ENCODE measurements at places on chromosomes 1 and 21. TPM values are rescaled to one million over a fixed set of nuclear protein-coding genes. Genes with fewer than 3 reads are reported as not detected.

GRCh38 chr1:220734571-220735326 is 13.4 kb upstream of the MTARC2 start:
- DNase-seq = no peak

GRCh38 chr21:22575165-22575584 is 1577.0 kb downstream of the NCAM2 start:
- peak; percentile 10 for DNase-seq

GRCh38 chr1:3274972-3275371 is 179.5 kb upstream of the ARHGEF16 start:
- no peak for DNase-seq

- DNase-seq = no peak
Observed at GRCh38 chr1:58588396-58588795, 11.3 kb upstream of the TACSTD2 start.

DNA sequence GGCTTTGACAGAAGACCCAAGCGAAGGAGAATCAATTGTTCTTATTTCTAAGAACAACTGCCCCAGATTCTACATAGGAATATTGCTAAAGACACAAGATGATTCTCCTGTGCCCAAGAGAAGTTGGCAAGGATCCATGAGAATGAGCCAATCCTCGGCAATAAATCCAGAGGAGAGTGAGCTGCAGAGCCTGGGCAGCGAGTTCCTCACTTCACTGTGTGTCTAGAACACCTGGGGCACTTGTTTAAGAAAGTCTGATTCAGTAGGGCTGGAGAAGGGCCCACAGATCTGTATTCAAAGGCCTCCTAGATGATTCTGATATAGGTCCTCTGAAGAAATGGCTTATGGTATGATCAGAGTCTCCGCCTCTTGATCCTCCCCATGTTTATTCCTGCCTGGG is 31.8 kb downstream of the GADD45A start:
- no peak for DNase-seq

DNA sequence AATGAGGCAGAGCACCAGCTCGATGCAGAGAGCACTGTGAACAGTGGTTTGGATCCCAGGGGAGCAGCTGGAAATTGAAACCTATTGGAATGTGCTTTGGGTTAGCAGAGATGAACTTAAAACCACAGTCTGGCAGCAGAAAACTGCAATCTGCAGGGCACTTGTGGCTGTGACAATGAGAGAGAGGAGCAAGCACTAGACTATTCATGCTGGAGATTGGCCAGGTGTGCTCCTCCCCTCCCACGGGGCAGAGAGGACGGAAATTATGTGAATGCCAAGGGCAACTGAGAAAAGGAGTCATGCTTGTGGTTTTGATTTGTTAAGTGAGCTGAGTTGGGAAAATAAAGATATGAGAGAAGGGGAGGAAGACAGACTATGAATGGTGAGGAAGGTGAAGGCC is 38.1 kb downstream of the HSD3B2 start:
- peak; percentile 36 for DNase-seq

DNA sequence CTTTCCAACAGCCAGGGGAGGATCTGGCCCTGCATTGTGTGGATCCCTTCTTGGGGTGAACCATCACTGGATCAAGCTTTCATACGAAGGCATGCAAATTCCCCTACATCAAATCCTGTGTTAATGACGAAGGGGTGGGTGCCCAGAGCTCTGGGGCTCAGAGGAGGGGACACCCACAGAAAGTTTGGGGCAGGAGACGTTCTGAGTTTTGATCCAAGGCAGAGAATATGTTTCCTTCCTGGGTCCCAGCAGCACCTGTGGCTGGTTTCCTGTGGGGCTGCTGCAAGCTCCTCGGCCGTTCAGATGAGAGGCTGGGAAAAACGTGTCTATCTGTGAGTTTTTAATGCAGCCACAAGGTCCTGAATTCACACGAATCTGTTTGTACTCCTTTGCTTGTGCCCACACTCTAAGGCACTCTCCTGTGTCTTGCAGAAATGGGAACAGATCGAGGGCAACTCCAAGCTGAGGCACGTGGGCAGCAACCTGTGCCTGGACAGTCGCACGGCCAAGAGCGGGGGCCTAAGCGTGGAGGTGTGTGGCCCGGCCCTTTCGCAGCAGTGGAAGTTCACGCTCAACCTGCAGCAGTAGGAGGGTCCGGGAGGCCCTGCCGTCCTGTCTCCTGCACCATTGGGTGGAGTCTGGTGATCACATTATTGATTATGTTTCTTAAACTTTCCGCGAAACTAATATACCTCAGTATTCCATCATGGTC is 147.1 kb downstream of the PGBD5 start:
- no peak for DNase-seq

DNA sequence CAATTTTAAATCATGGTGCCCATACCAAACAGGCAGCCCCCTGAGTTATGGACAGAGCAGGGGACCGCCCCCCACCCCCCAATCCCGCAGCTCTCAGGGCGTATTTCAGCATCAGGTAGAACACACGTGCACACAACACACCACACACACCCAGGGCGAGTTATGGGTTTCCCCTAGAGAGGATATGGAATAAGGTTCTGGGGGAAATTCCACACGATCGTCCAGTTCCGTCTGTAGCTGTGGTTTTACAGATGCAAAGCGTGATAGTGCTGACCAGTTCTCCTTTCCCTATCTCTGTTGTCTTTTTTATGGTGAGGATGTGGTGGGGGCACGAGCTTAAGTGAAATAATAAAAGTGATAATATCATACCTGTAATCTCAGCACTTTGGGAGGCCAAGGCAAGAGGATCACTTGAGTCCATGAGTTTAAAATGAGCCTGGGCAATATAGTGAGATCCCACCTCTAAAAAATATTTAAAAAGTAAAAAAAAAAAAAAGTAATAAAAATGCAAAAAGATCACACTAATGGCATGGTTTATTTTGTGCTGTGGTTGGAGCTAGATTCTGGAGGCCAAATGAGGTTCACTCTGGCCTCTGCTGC is 25.1 kb downstream of the C2CD2 start:
- no peak for DNase-seq

- no peak for DNase-seq
Observed at GRCh38 chr1:111392460-111392945, 35.0 kb downstream of the OVGP1 start.

COL11A1 gene
- polyA plus RNA-seq = 224 TPM

DNA sequence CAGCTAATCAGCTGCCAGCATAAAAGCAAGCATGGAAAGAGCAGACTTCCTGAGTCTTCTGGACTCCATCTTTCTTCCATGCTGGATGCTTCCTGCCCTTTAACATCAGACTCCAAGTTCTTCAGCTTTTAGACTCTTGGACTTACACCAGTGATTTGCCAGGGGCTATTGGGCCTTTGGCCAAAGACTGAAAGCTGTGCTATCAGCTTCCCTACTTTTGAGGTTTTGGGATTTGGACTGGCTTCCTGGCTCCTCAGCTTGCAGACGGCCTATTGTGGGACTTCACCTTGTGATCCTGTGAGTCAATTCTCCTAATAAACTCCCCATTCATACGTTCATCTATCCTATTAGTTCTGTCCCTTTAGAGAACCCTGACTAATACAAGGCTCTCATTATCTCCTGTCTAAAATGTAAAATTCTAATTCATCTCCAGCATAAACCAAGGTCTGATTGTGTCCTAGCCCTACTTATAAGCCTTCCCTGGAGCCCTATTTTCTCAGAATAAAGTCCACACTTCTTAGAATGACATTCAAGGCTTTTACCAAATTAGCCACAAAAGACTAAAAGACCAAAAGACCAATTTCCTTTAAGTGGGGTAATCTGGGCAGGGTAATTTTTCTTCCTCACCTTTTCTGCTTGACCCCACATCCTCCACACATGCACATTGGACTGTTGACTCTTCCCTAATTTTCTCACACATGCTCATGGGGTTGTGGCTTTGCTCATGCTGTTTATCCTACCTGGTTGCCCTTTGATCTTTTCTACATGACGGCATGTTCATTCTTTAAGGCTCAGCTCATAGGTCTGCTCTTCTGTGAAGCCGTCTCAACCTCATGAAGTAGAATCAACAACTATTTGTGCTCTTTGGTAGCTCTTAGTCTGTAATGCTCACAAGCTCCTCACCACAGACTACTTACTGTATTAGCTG is 18.1 kb upstream of the ENAH start:
- no peak for DNase-seq

DNA sequence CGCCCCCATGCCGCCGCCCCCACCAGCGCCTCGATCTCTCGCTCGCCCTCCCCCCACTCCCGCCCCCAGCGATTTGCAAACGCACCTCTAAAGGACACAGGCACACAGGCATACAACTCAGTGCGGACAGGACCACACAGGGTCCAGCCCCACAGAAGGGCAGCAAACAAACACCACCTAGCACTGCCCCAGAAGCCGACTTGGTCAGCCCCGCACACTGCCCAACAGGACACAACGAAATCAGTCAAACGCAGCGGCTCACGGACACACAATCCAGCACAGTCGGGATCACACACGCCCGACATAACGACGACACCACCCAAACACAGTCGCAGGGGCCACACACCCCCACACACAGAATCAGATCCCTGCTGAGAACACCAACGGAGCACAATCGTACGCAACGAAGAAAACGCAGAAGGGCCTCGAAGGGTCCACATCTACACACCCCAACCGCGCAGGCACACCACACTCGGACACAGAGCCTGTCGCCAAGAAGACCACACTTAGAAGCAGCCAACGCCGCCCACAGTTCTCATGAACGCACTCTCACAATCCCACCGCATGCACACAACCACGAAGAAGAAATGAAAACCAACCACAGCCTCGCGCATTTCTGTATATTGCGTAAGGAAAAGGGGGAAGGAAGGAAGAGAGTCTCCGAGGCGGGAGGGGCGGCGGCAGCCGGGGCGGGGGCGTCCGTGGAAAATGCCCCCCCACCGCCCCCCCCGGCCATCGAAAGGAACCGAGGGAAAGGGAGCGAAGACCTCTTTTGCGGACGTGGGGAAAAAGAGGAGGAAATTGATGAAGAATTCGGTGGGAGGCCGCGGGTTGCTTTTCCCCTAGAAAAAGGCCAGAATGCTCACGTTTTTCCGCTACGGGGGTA is 481 bp downstream of the TAL1 start:
- peak; percentile 30 for DNase-seq

GADD45A gene
- polyA plus RNA-seq = 14.1 TPM

DNA sequence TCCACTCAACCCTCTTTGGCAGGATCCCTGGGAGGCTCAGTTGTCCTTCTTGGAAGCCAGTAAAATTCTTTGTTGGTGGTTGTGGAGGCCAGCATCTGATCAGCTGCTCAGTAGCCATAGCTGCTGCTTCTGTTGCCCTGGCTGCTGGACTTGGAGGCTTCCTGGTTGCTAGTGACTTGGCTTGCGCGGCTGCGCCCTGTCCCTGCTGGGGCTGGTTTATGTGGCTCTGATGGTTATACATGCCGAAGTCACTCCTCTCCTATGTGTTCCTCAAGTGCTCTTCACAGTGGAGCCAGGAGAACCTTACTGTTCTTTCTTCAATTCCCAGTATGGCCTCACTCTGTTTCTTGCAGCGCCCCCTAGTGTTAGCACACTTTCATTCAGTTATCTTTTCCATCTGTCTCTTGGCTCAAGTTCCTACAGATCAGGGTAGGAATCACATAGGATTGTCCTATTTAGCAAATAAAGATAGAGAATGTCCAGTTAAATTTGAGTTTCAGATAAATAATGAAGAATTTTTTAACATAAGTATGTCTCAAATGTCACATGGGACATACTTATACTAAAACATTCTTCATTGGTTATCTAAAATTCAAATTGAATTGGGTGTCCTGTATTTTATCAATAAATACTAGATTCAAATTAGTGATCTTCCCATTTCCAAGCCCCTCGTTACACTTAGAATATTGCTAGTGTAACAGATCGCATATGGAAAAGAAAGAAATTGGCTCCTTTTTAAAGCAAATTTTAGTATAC is 176.5 kb downstream of the TGFB2 start:
- no peak for DNase-seq

DNA sequence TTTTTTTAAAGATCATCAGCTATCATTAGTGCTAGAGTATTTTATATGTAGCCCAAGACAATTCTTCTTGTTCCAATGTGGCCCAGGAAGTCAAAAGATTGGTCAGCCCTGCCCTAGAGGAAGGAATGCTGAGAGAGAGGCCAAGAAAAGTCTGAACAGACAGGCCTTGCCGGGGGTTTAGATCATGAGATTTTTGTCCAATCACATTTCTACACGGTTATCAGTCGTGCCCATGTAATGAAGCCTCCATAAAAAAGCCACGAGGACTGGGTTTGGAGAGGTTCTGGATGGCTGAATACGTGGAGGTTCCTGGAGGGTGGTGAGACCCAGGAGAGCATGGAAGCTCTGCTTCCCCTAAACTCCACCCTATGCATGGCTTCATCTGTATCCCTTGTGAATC is 24.3 kb upstream of the ENO1 start:
- DNase-seq = no peak

Measured in muscle of back (tissue), 13 donors.